ENCODE measurements at places on chromosomes 11 and 22. TPM values are rescaled to one million over a fixed set of nuclear protein-coding genes. Genes with fewer than 3 reads are reported as not detected.

DNA sequence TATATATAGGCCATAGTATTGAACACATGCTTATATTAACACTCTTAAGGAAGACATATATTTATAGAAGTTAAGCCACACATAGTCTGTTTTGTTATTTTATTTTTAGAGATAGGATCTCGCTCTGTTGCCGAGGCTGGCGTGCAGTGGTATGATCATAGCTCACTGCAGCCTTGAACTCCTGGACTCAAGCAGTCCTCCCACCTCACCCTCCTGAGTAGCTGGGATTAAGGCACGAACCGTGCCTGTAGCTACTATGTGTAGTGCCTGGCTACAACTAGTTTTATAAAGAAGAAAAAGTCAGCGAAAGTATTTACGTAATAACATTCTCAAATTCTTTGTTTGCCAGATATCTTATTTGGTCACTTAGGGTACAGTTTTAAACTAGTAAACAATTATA lies 5.6 kb upstream of the UCP2 start:
- no peak for DNase-seq
- H3K4me3 ChIP-seq: no peak overlapping the region
- H3K36me3 ChIP-seq: no peaks in the 10 kb centered on the region
- H3K27me3 ChIP-seq: no peaks in the 10 kb centered on the region
- no peak overlapping the region for H3K27ac ChIP-seq

GRCh38 chr11:9219572-9219971 lies 45.6 kb downstream of the DENND5A start:
- no peak overlapping the region for H3K4me3 ChIP-seq
- peaks cover 24% of the 10 kb centered on the region for H3K4me1 ChIP-seq
- no peak for DNase-seq
- no peaks in the 10 kb centered on the region for H3K36me3 ChIP-seq

- H3K27me3 ChIP-seq: no peaks in the 10 kb centered on the region
- peak; percentile 93 for DNase-seq
- H3K27ac ChIP-seq: peak overlapping the region; percentile 76
- H3K4me3 ChIP-seq: peak overlapping the region; percentile 3
- H3K36me3 ChIP-seq: no peaks in the 10 kb centered on the region
- H3K4me1 ChIP-seq: peaks cover 30% of the 10 kb centered on the region
Measured at GRCh38 chr11:66883016-66883965, 26.4 kb downstream of the LRFN4 start.

DNA sequence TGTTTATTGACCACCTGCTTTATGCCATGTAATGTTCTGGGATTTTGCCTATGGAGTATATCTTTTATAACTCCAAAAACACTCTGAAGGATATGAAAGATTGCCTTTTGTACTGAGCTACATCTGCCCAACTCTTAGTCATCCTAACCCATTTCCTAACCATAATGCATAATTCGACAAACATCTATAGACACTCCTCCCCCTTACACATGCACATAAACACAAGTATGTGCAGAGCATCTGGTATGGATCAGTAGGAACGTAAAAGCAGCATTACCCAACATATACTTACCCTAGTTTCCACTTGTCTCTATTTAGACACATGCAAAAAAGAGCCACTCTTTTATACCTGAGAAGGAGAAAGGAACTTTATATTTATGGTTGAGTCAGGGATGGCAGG lies 272.8 kb downstream of the FAM76B start:
- no peak for DNase-seq
- H3K4me3 ChIP-seq: no peak overlapping the region
- no peaks in the 10 kb centered on the region for H3K27me3 ChIP-seq
- no peaks in the 10 kb centered on the region for H3K36me3 ChIP-seq
- peaks cover 48% of the 10 kb centered on the region for H3K4me1 ChIP-seq

- no peak overlapping the region for H3K27ac ChIP-seq
- no peak for DNase-seq
- peaks cover 3% of the 10 kb centered on the region for H3K4me1 ChIP-seq
- no peak overlapping the region for H3K4me3 ChIP-seq
- peaks cover 10% of the 10 kb centered on the region for H3K27me3 ChIP-seq
- H3K36me3 ChIP-seq: no peaks in the 10 kb centered on the region
Measured at GRCh38 chr11:11476971-11477645, 124.1 kb upstream of the CSNK2A3 start.

GRCh38 chr11:13405220-13405619 lies 57.8 kb downstream of the BTBD10 start:
- H3K27ac ChIP-seq: no peak overlapping the region
- H3K27me3 ChIP-seq: no peaks in the 10 kb centered on the region
- H3K4me1 ChIP-seq: no peaks in the 10 kb centered on the region
- H3K36me3 ChIP-seq: peaks cover 5% of the 10 kb centered on the region

GRCh38 chr11:133163463-133164419 lies 368.6 kb downstream of the OPCML start:
- no peaks in the 10 kb centered on the region for H3K27me3 ChIP-seq
- no peak overlapping the region for H3K27ac ChIP-seq
- H3K36me3 ChIP-seq: no peaks in the 10 kb centered on the region
- peak; percentile 78 for DNase-seq
- H3K4me3 ChIP-seq: no peak overlapping the region
- H3K4me1 ChIP-seq: no peaks in the 10 kb centered on the region

The TRIM3 gene
- 25.3 TPM for total RNA-seq

The KRTAP5-2 gene
- not detected for total RNA-seq

The FOSL1 gene
- total RNA-seq: 13.0 TPM

The GNAZ gene
- total RNA-seq: 0.72 TPM

The KRTAP5-10 gene
- total RNA-seq: 0.36 TPM
